ENCODE measurements at places on chromosomes 7 and 10.

- DNase-seq = no peak
These were observed 128.3 kb downstream of the CPEB3 start for GRCh38 chr10:92162541-92162940.

DNA sequence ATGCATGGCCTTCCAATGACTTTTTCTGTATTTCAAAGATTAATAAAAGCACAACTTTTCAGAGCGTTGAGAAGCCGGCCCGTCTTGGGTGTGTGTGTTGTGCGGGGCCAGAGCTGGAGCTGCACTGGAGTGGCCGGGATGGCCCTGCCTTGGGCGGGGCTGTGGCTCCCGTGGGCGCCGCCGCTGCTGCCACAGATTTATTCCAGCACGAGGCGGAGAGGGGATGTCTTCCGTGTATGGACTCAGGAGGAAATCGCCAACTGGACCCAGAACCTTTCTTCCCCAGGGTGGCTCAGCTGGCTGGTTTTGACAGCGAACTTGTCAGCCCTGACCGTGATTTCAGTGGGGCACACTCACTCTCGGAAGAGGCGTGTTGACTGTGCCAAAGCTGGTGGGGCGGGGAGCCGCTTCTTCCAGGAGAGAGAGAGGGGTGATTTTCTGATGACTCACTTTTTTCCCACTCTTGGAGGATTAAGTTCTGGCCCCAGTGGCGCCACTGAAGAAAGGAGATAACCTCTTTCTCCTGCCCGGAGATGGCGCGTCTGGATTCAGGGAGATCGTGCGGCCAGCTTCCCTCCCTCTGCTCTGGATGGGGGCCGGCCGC lies 72.4 kb downstream of the DNAJB6 start:
- DNase-seq = no peak

DNA sequence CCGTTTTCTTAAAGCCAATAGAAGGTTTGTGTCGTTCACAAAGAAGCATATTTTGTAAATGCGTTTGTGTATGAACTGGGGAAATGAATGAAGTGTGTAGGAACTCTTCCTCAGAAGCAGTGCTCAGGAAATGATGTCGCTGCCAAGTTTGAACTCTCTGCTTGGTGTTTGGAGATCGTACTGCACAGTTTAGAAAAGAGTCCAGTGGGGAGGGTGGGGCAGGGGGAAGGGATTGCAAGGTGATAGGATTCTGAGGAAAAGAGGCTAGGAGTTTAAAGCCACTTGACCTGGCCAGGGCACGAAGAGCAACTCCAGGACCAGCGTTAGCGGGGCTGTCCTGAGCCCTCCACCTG lies 122.2 kb downstream of the CUBN start:
- no peak for DNase-seq

DNA sequence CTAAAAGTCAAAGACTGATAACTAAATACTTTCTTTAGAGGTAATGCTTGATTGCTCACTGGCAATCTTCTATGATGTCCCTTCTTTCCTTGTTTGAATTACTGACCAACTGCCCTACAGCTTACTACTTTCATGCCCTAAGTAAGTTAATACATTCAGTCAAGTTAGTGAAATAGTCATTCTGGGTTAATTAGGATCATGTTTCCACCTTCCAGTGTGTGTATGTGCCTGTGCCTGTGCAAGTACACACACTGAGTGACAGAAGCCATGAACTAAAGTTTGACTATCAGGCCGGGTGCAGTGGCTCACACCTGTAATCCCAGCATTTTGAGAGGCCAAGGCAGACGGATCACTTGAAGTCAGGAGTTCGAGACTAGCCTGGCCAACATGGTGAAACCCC lies 187.9 kb downstream of the CACNA2D1 start:
- no peak for DNase-seq

- no peak for DNase-seq
These were observed 11.7 kb downstream of the PRF1 start for GRCh38 chr10:70590655-70591416.
